Posterior vena cava (tissue), 2 donors: ENCODE measurements at places on chromosomes 11 and 22. TPM values are rescaled to one million over a fixed set of nuclear protein-coding genes. Genes with fewer than 3 reads are reported as not detected.
A peak's percentile ranks its signal among the peaks of the same experiment; 100 is the strongest.

PRSS23 gene
- 261 TPM for total RNA-seq

ANO5 gene
- 3.5 TPM for total RNA-seq

DNA sequence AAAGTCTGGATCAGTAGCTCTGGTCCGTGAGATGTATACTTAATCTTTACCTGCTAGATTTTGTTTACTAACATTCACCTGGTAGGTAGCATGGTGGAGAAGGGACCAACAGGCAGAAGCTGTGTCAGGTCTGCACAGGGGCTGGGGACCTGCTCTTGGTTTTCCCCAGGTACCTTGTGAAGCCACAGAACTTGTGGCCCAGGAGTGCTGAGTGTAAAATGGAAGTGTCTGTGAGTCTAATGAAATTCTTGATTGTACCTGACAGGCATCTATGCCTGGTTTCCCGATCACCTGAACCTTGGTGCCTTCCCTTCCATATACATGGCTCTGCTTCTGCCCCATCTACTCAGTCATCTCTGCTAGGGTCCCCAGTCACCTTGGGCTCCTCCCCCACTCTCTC, 94.3 kb downstream of the CWC15 start:
- DNase-seq = no peak

KRTAP5-7 gene
- 0.24 TPM for total RNA-seq

DNA sequence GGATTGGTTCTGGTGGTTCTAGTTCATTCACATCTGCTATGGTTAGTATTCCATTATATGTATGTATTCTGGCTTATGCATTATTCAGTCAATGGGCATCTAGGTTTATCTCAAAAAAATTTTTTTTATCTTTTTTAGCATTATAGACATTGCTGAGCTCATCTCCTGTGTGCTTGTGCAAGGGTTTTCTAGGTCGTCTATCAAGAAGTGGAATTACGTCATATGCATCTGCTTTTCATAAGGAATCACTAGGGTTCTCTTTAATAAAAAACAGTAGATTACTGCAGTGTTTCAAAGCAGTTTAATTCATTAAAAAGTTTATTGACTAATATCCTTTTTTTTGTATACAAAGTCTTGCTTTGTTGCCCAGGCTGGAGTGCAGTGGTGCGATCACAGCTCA, 21.3 kb downstream of the TBC1D22A start:
- DNase-seq = no peak

GRCh38 chr22:43337385-43337784, 5.8 kb downstream of the SCUBE1 start:
- no peak for DNase-seq

KREMEN1 gene
- total RNA-seq = 13.7 TPM

SPTBN2 gene
- 4.2 TPM for total RNA-seq

DNA sequence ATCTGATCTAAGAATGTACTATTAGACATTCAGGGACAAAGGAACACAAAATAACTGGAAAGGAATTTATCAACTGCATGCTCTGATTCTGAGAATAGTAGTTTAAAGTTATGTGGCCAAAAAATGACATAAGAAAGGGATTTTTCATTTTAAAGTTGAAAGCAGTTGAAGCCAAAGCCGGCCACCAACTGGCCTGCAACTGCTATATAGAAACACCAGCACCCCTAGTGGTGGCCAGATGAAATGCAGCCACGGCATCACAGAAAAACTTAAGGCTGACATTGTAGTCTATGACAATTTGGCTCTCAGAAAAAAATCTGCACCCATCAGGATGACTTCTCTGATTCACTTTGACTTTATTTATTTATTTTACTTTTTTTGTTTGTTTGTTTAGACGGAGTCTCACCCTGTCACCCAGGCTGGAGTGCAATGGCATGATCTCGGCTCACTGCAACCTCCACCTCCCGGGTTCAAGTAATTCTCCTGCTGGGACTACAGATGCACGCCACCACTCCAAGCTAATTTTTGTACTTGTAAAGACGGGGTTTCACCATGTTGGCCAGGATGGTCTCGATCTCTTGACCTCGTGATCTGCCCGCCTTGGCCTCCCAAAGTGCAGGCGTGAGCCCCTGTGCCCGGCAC, 59.2 kb downstream of the SLC35F2 start:
- peak; percentile 92 for DNase-seq

DNA sequence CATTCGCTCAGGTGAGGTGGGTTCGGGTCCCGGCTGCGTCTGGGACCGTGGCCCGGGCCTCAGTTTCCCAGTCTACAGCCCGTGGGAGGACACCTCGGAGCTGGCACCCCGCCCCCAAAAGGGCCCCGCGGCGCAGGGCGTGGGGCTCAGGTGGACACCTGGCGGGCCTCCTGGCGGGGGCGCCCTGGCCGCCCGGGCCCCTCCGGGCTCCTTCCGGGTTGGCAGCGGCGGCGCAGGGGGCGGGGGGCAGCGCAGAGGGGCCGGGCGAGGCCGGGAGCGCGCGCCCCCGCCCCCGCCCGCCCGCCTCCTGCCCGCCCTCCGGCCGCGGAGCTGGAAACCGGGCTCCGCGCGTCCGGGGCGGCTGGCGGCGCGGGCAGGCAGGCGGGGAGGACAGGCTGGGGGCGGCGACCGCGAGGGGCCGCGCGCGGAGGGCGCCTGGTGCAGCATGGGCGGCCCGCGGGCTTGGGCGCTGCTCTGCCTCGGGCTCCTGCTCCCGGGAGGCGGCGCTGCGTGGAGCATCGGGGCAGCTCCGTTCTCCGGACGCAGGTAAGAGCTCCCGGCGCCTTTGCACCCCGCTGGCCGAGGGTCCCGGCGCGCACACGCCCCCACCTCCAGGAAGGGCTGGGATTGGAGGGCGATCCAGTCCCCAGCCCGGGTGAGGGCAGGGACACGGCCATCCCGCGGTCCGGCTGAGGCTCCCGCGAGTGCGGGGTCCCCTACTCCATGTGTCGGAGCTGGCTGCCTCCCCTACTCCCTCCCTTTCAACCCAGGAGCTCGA, at the start of gene EMID1:
Gene EMID1 (plus strand): TSS at position 303 of the 778 bp plus-strand sequence. CDS start 143 bp downstream, at position 446.
- no peak for DNase-seq

DNA sequence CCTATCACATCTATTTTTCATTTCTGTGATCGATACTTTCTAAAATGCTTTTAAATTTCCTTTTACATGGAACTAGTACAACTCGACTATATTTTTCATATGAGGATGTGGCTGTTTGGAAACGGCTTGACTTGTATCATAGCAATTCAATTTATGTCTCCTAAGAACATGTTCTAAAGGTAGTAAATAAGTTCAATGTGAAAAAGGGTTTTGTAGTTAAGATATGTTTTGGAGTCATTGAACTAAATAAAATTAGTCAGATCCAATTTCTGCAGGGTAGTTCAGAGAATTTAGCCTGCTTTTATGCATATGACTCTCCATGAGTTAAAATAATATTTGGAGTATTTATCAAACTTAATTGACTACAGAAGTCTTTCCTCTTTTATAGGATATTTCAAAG, 1121.4 kb downstream of the LRRC4C start:
- DNase-seq = no peak

DNA sequence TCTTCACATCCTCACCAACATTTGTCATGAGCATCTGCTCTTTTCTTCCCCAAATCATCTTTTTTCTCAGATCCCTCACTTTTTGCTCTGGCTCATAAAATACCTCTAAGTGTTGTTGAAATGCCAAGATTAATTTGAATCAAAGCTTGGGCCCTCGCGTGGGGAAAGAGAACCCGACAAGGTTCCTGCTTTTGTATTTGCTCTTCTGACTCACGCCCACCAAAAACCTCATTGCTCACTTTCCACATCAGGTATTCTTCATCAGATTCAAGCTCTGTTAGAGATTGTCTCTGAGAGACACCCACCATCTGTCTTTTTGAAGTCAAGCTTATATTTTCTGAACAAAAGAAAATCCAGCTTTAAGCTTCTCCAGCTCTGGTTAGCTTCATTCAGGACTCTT, 52.9 kb upstream of the FBXO3 start:
- DNase-seq = no peak

DNA sequence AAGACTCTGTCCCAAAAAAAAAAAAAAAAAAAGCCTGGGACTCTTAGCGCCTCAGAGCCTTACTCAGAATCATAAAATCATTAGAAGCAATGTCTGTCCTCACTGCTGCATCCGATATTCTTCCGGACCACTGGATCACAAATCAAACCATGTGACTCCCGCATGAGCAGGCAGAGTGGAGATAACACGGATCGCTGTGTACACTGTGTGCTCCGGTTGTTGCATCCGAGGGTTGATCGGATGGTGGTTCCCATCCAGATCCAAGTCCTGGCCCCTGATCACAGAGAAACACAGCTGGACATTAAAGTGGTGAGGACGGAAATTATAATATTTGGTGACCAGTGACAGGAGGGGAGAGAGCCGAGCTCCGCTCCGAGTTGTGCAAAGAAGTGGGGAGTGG, 9.7 kb upstream of the TXNRD2 start:
- DNase-seq = no peak

DNA sequence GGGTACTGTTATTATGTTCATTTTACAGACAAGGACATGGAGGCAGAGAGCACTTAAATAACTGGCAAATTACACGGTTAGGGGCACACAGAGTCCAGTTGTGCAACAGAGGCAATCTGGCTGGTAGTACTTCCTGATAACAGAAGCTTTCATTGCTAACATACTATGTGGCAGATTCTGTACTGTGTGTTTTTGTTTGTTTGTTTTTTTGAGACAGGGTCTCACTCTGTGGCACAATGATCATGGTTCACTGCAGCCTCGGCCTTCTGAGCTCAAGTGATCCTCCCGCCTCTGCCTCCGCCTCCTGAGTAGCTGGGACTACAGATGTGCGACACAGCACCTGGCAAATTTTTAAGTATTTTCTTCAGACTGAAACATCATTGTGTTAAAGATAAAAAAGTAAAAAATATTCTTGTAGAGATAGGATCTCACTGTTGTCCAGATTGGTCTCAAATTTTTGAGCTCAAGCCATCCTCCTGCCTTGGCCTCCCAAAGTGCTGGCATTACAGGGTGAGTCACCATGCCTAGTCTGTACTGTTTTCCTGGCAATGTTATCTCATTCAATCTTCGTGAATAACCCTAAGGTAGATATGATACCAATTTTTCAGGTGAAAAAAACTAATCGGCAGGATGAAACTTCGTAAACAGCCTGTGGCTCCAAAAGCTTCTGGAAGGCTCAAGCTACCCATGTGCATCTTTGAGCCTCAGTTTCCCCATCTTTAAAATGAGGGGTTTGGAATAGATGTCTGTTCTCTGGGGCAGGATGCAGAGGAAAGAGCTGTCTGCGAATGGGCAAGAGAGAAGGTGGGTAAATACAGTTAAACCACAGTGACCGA, 921 bp upstream of the NUCB2 start:
- DNase-seq = no peak

HIC2 gene
- 3.8 TPM for total RNA-seq

DNA sequence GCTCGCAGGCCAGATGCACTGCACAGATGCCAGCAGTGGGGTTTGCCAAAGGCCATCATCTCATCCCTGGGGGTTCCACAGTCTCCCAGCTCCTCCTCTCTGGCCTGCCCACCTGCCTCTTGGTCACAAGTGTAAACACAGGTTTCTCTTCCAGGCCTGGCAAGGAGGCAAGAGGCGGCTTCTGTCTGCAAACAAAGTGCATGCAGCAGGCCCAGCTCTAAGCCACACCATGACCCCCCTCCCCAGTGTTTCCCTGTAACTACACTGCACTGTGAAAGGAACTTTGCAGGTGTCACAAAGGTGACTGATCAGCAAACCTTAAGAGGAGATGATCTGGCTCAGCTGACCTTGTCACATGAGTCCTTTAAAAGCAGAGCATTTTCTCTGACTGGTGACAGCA, 26.2 kb upstream of the SHISAL1 start:
- no peak for DNase-seq

DNA sequence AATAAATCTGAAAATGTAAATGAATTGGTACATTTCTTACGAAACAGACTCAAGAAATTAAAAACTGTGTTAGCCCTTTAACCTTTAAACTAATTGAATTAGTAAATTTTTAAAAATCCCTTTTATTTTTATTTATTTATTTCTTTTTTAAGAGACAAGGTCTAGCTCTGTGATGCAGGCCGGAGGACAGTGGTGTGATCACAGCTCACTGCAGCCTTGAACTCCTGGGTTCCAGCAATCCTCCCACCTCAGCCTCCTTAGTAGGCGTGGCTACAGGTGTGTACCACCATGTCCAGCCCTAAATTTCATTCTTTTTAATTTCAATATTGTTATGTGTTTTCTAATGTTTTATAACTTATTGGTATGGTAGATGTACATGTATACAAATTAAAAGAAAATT, 72.6 kb downstream of the MYEOV start:
- no peak for DNase-seq

DNA sequence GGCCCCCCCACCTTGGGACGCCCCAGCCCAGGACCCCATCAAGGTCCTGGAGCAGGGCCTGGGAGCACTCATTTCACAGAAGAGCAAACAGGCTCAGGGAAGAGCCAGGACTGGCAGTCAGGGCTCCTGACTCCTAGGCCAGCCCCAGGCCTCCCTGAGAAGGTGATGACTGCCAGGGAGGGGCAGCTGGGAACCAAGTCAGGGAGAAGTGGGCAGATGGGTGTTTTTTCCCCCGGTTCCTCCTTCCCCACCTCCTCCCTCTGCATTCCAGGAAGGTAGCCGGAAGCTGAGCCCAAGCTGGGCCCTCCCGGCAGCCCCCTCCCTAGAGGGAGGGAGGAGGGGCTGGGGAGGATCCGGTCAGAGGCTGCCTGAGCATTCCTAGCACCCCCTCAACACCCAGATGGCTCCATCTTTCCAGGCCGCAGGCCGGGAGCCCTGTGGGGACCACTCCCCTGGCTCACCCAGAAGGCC, 19.6 kb downstream of the MYRF start:
- DNase-seq = no peak

MRPL23 gene
- total RNA-seq = 22.7 TPM

DNA sequence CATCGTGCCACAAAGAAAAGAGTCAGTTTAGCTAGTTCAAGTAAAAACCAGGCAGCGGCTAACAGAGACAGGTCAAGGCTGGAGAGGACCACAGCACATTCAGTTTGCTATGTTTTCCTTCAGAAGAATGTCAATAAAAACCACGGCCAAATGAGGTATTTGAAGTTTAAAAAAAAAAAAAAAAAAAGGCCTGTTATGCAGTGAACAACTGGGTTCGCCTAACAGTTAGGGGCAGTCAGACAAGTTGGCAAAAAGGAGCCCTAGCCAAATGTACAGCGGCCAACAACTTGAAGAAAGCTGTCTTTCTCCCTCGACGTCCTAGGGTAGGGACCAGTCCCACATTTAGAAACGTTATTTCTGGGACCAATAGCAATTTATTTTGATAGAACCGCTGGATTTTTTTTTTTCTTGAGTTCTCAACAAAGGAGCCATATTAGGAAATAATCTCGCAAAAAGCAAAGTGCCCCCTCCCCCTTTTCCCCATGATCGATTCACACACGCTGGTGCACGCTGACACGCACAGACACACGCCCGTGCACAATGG, 237.8 kb downstream of the TTC28 start:
- no peak for DNase-seq

DNA sequence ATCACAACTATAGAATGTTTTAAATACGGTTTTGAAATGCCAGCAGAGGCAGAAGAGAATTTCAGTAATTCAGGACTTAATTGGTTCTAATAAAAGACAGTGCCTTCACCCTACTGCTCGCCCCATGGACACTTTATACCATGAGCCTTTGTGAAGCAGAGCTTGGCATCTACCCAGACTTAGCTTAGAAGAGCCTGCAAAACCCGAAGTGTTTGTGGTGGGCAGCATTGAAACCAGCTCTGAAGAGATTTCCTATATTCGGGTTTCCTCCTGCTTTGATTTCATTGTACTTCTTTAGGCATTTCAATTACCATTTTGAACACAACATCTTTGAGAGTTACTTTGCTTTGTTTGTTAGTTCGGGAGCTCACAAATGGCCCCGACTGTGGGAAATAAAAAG, 185.1 kb upstream of the MTNR1B start:
- no peak for DNase-seq

MMP27 gene
- total RNA-seq = 0.14 TPM
